ENCODE measurements at places on chromosomes 4 and X.
A peak's percentile ranks its signal among the peaks of the same experiment; 100 is the strongest.

GRCh38 chrX:14032406-14032805 is 2.7 kb upstream of the GEMIN8 start:
- no peak for DNase-seq

- DNase-seq = no peak
Observed at GRCh38 chrX:13401724-13402123, 81.9 kb upstream of the ATXN3L start.

- DNase-seq = no peak
Observed at GRCh38 chr4:64617800-64618199, 208.6 kb upstream of the TECRL start.

GRCh38 chr4:26885912-26886274 is 25.3 kb downstream of the STIM2 start:
- no peak for DNase-seq

GRCh38 chrX:17456526-17456925 is 81.5 kb downstream of the NHS start:
- DNase-seq = no peak

GRCh38 chr4:81919223-81919622 is 447.5 kb upstream of the RASGEF1B start:
- DNase-seq = no peak

DNA sequence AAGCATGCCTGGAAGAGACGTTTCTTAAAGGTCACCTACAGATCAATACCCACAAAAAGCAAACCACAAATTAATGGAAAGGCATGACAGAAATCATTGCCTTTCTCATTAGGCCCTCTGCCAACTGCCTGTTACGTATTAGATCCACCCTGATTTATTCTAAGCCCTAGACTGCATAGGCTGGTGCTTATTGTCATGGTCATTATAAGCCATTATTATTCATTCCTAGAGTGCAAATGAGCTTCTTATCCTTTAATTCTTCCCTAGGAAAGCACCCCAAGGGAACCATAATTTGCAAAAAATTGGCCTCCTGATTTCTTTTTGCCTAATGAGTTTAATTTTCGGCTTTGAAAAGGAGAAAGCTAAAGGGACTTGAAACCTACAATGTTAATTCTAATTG is 184.2 kb upstream of the GPRIN3 start:
- no peak for DNase-seq

DNA sequence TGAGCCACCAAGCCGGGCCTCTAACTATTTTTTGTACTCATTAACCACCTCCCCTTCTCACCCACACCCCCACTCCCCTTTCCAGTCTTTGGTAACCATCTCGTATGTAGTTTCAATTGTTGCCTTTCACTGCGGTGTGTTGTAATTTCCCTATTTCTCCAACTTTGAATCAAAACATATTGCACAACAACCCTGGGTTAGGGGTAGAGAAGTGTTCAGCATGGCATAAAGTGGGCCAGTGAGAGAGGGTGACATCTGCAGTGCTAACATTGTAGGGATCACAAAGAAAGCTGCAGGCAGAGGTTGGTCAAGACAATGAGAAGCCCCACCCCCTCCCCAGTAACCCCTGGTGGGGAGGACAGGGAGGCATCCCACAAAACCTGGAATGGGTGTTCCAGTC is 92.7 kb downstream of the SPATA18 start:
- no peak for DNase-seq

DNA sequence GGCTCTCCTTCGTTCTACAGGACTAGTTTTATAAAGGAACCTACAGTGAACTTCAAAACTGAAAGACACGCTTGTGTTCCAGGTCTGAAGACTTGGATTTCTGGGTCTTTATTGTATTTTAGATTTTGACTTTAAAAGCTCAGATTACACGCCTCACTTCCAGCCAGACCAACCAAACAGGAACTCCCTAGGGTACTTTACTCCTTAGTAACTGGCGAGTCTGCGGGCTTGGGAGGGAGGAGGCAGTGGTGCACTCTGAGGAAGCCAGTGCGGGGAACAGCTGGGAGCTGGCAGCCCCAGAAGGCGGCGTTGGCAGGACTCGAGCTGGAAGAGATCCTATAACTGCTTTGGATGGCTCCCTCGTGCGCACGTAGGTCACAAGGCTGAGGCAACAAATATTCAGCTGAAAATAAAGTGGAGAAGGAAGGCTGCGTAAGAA is 391 bp upstream of the PHKA1 start:
- DNase-seq = no peak

DNA sequence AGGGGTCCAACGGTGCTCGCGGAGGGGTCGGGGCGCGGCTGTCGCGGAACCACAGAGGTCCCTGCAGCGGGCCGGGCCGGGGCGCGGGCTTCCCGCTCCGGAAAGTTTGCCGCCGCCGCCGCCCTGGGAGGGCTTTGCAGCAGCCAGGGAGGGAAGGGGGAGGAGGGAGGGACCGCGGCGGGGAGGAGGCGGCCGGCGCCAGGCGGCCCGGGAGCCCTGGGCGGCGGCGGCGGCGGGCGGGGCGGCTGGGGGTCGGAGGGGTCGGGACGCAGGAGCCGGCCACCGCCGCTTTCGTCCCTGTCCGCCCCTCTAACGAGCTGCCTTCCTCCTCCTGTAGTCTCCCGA is 375 bp downstream of the FGFR3 start:
- peak; percentile 9 for DNase-seq

DNA sequence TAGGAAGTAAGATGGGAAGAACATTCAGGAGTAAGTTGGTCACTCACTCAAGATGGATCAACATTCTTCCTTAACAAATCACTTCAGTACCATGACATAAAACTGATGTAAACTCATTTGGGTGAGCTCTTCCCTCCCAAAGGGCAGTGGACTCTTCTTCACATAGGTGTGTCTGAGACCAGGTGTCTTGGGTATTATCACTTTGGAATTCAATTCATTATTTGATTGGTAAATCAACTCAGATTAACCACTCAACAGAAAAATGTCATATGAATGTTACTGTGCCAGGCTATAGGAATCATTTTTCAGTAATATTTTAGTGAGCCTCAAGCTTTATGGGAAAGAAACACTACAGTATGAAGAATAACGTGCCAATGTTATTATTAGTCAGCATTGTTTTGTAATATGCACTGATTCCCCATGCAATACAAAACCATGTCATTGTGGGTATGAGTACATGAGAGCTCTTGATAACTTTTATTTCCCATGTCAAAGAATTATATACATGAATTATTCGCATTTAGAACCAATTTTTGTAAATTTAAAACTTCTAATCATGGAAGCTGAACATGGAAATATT is 58.6 kb upstream of the ETNPPL start:
- DNase-seq = no peak

GRCh38 chr4:16843831-16844508 is 54.5 kb downstream of the LDB2 start:
- DNase-seq = no peak

- DNase-seq = no peak
Observed at GRCh38 chr4:7076696-7077082, 8.8 kb upstream of the GRPEL1 start.

Data from stimulated activated CD4-positive, alpha-beta T cell treated with anti-CD3 and anti-CD28 coated beads, Interleukin-15, amount 100 ng/mL, for 1 hour (primary cell).